EL (cell line): ENCODE measurements at places on chromosomes 12 and 14.

- no peak for DNase-seq
Observed at GRCh38 chr12:124586756-124587155, 19.3 kb upstream of the NCOR2 start.

- DNase-seq, result peak; percentile 43
Observed at GRCh38 chr12:57754411-57755193, at the start of gene MARCHF9. Gene MARCHF9 (plus strand): TSS chr12:57755103. CDS start chr12:57755529, 426 bp downstream.

GRCh38 chr12:6345319-6346091 lies 3.6 kb upstream of the TNFRSF1A start:
- DNase-seq, result peak; percentile 97

- DNase-seq, result no peak
Observed at GRCh38 chr14:102898298-102898697, 24.2 kb upstream of the AMN start.

GRCh38 chr14:76311079-76311758 lies 64.7 kb upstream of the ESRRB start:
- no peak for DNase-seq

DNA sequence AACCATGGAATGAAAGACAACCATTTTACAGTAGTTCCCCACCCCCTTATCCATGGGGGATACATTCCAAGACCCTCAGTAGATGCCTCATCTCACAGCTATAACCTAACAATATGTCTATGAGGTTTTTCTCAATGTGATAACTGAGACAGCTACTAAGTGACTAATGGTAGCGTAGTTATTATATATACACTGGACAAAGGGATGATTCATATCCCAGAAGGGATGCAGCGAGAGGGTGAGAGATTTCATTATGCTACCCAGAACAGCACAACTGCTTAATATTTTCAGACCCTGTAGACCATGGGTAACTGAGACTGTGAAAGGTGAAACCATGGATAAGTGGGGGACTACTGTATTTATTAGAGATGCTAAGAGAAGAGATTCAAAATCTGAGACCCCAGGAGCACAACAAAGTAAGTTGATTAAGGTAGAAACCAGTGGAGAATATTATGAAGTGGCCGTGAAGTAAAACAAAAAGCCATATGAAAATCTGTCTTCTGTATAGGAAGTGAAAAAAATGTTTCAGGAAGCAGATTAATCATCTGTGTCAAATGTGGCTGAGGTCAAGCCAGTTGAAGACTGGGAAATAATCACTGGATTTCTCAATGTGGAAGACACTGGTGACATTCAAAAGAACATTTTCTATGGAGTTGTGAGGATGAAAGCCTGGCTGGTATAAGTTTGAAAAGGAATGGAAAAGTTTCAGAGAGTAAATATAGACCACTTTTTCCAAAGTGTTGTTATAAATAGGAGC lies 77.2 kb downstream of the RPL10L start:
- no peak for DNase-seq

- DNase-seq, result no peak
Observed at GRCh38 chr14:55347748-55348147, 63.9 kb downstream of the ATG14 start.

DNA sequence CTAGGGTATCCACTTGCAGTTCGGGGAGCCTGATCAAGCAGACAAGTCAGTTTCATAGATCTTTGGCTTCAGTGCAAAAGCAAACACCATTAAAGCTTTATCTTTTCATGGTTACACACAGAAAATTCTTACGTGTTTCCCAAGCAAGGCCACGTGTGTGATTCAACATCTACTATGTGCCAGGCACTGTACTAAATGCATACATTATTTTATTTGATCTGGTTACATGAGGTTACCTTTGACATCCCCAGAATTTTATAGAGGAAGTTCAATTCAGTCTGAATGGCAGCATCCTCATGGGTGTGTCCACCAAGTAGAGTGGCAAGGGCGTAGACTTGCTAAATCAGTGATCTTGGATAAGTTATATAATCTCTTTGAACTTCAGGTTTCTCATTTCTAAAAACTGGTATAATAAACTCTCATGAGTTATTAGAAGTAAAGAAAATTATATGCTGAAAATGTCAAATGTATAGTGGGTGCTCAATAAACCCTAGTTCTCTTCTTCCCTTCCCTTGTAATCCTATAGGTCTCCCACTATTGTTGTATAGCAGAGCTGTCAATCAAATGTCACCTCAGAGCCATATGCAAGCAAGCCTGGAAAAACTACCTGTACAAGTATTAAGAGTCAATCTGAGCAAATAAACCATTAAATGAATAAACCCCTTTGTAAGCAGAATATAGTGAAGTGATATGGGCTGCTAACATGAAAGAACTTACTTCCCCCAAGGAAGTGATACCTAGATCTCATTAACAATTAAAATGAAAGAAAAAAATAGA lies 50.3 kb upstream of the TMX1 start:
- DNase-seq, result no peak

DNA sequence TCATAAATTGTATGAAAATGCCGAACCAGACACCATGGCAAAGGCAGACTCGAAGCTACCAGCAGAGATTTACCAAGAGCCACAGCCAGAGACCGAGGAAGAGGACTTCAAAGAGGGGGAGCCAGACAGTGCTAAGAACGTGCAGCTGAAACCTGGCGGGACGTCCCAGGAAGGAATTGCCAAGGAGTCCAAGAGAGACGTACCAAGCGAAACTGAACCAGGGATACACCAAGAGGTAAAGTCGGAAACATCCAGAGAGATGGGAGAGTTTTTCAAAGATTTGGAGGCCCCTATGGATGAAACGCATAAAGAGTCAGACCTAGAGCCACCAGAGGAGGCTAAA lies 294 bp downstream of the SAMD15 start:
- DNase-seq, result no peak

GRCh38 chr12:40325349-40325960 lies 100.7 kb downstream of the LRRK2 start:
- DNase-seq, result peak; percentile 34

DNA sequence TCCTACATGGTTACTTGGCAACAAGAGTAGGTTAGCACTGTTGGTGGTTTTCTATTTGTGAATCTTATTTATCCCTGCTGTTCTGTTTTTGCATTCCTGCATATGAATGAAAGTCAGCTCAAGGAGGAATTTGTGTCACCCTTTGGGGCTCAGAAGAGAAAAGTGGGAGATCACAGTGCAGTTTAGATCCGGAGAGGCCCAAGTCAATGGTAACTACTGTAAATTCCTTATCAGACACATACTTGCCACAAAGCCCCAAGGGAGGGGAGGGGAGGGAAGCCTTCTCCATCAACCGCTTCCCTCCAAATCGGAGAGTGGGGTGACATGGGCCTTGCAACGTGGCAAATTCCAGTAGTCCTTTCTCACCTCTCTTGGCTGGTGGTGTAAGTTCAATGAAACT lies 15.0 kb downstream of the GSG1 start:
- no peak for DNase-seq

- DNase-seq, result no peak
Observed at GRCh38 chr12:53320352-53321195, 836 bp downstream of the AAAS start.

- DNase-seq, result peak; percentile 57
Observed at GRCh38 chr12:18165422-18165871, 75.5 kb upstream of the RERGL start.

- DNase-seq, result no peak
Observed at GRCh38 chr12:88662961-88663360, 82.7 kb upstream of the KITLG start.

- DNase-seq, result peak; percentile 45
Observed at GRCh38 chr12:49535921-49536525, 2.8 kb upstream of the KCNH3 start.

GRCh38 chr12:100489251-100489820 lies 15.7 kb downstream of the NR1H4 start:
- no peak for DNase-seq

- DNase-seq, result no peak
Observed at GRCh38 chr14:51464411-51464810, 187.3 kb upstream of the FRMD6 start.

GRCh38 chr12:14395074-14395778 lies 29.7 kb downstream of the ATF7IP start:
- DNase-seq, result no peak
